Activated T-helper 17 cell treated with anti-CD3 and anti-CD28 coated beads, Interleukin-2, amount 50 U/mL, for 72 hours (primary cell): ENCODE measurements at places on chromosomes 3 and 15.
A peak's percentile ranks its signal among the peaks of the same experiment; 100 is the strongest.

DNA sequence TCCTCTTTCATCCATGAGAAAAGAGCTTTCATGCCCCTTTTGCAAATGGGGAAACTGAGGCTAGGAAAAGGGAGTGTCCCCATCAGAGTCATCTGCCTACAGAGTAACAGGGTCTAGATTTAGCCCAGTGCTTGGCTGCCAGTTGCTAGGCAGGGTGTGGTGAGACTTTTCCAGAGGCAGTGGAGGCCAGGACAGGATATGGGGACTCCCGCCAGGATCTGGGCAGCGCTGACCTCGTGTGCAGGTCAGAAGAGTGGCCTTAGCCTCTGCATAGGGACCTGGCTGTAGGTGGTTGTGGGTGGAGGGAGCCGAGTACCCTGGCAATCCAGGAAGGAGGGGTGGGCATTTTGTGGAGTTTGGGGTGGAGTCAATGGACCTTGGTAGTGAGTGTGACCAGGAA is 4.2 kb downstream of the PLXNA1 start:
- no peak for ATAC-seq

- peak; percentile 97 for ATAC-seq
Measured at GRCh38 chr15:82985688-82986441, at the start of gene RAMAC. Gene RAMAC, plus strand, starts transcription at chr15:82986210. Its CDS starts 2,809 bp downstream, at chr15:82989019.

DNA sequence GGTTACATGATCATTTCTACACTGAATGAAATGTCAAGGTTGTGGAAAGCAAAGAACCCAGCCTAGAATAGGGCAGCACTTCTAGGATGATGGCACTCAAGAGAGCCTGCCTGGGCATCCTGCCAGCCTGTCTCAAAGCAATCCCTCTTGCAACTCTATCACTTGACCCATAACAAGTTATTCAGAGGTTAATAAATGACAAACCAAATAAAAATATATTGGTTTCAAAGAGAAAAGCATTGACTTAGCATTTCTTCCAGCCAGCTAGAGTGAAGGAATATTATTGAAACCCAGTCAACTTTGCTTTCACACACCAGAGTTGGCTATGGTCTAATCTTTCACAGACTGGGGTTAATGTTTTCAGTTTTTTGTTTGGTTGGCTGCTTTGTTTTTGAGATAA is 214.6 kb upstream of the UBE2E2 start:
- no peak for ATAC-seq

DNA sequence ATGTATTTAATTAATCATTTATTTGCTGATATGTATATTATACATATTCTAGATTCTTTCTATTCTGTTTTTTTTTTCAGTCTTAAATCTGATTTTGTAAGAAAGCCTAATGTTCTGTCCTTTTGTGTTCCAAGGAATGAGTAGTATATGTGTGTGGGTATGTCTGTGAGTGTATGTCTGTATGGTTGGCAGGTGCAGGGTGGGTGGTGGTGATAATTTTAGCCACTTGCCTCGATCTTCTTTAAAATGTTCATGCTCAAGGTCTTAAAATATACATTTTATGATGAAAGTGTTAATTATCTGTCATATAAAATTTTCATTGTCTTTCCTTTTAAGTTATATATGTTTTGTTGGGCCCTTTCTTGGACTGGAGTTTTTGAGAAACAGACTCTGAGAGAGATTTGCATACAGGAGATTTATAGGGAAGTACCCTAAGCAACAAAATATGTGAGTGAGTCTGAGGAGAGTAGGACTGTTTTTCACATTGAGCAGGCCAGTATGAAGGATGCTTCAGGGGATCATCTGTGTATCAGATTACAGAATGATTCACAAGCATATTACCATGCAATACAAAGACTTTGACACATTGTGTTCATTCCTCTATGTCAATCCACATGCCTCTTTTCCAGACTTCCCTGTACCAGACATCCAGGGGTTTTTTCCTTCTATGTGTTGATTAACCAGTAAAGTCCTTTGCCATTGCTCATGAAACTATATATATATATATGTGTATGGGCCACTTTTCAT is 211.0 kb upstream of the DPPA4 start:
- ATAC-seq, result no peak

DNA sequence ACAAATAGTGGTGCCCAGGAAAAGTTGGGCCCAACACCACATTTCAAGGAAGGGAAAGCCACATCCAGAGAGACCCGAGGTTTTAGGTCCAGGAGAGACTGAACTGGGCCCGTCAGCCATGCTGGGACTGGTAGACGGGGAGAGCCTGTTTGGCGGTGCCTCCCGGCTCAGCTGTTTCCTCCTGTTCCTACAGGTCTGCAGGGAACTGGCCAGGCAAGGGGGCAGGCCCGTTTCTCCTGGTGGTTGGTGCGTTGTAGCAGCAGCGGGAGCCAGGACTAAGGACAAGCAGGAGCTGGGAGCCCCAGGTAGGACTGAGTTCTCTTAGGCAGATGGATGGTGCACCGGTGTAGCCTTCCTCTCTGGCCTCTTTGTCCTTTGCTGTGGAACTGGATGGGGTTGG is 3.9 kb downstream of the PRKCD start:
- ATAC-seq, result no peak

DNA sequence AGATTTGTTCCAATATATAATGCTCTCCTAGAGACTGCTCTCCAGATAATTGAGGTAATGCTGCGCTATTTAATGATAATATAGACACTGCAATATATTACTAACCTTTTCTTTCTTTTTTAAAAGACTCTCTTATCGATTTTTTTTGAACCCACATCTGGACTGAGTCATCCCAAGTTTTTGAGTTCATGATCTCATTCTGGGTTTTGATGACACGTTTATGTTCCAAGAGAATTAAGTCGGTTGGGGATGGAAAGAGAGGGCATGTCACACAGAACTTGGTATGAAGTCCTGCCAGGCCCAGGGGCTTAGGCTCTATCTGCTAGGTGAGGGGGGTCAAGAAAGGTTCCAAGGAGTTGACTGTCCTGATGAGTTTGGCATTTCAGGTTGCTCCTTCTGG is 431.1 kb downstream of the MFSD1 start:
- no peak for ATAC-seq

DNA sequence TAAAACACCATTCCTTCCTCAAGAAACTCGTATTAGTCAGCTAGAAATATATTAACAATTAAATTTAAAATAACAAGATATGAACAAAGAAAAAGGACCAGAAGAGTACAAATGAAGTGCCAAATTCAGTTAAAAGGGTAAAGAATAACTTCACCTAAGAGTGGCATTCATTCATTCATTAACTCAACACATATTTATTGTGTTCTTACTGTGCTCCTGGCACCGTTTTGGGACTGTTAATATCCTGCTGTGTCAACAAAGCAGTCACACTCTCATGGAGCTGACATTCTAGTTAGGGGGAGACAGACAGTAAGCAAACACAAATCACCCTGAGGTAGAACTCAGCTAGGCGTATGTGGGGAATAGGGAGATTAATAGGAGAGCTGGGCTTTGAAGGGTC is 123.6 kb upstream of the DPPA4 start:
- ATAC-seq, result no peak

DNA sequence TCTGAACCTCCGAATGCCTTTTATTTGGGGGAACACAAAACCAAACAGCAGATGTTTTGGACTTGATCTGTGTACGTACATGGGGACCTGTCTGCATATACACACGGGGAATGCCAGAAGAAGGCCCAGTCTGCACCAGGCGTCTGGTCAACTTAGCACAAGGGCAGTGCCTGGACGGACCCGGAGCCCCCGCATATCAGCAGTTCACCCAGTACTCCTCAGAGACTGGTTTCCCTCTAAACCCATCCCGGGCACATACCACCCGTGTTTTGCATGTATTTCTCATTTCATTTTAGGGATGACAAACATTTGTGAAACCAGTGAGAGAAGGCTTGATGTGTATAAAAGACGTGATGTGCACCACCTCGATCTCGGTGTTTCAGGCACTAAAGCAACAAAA is 49.7 kb downstream of the KLHL25 start:
- ATAC-seq, result no peak

GRCh38 chr3:185858502-185859225 is 33.8 kb upstream of the IGF2BP2 start:
- ATAC-seq, result no peak

DNA sequence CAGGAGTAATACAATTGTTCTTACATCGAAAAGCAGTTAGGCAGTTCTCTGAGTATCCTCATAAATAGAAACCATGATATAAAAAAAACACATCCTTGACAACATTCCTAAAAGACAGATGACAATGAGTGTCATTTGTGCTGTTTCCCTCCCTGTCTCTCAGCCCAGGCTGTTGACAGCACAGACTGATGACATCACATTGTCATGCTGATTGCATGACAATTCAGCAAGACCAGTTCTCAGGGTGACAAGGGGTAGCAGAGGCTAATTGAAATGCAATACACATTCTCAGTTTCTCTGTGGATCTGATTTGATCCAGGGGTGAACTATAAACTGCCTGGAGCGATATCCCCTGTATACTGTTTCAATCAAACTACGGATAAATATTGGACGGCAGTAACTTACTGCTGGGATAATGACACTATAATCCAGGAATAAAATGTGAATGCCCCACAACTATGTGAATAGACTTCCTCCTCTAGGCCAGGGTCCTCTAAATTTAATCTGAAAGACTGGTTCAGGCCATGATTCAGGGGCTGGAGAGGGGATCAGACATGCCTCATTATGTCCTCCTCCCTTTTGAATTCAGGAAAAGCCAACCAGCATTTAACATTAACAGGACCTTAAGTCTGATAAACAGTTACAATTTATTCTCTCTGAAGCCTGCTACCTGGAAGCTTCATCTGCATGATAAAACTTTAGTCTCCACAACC is 16.7 kb upstream of the EIF1B start:
- no peak for ATAC-seq

DNA sequence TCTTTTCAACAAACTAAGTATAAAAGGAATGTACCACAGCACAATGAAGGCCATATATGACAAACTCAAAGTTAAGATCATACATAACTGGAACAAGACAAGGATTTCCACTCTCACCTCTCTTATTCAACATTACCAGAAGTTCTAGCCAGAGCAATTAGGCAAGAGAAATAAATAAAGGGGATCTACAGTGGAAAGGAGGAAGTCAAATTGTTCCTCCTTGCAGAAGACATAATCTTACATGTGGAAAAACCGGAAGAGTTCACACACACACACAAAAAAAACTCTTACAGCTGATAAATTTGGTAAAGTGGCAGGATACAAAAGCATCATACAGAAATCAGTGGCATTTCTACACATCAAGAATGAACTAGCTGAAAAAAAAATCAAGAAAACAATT is 277.9 kb downstream of the MCTP2 start:
- no peak for ATAC-seq

- no peak for ATAC-seq
Measured at GRCh38 chr3:115624029-115624741, 875 bp downstream of the GAP43 start.

- ATAC-seq, result no peak
Measured at GRCh38 chr3:168859574-168859973, 763.9 kb upstream of the GOLIM4 start.

GRCh38 chr15:35458176-35458856 is 87.6 kb downstream of the DPH6 start:
- no peak for ATAC-seq

GRCh38 chr3:44223299-44223698 is 18.4 kb upstream of the TOPAZ1 start:
- no peak for ATAC-seq

GRCh38 chr3:44252332-44252959 is 10.8 kb downstream of the TOPAZ1 start:
- no peak for ATAC-seq

DNA sequence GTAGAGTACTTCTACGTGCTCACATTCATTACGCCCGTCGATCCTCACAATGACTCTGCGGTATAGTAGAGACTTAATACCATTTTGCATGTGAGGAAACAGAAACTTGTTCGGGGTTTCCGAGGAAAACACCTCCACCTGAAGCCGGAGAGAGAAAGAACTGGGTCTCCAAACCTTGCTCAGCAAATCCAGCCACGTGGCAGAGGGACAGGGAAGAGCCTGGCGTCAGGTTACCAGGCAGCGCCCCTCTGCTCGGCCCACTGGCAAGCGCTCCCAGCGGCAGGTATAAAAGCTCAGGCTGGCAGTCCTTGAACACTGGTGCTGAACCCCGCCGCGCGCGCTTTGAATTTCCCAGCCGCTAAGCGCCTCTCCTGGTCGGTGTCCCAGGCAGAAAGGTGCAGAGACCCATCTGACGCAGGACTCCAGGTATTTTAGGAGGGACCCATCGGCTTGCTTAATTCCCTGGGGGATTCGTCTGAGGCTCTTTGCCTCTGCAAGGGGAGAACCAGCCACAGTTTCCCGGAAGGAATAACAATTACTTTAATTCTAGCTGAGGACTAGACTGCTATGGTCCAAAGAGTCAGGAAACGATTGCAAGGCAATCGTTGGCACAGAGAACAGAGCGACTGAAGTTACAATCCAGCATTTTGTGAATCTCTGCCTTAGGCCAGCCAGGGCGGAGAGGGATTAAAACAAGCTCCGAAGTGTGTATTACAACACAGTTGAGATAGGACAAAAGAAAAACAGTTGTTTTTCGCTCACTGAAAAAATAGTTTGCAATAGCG is at the start of gene C2CD4A:
TSS of gene C2CD4A (plus strand) at position 315 of the 785 bp plus-strand sequence. CDS start 637 bp downstream, outside the sequence.
- ATAC-seq, result peak; percentile 66

- no peak for ATAC-seq
Measured at GRCh38 chr3:49032646-49033304, 3.6 kb upstream of the IMPDH2 start.

GRCh38 chr3:40657623-40658022 is 132.9 kb downstream of the ZNF621 start:
- ATAC-seq, result no peak

- no peak for ATAC-seq
Measured at GRCh38 chr3:172034786-172035685, 4.3 kb upstream of the FNDC3B start.
